ENCODE measurements at places on chromosomes 6 and 20. TPM values are rescaled to one million over a fixed set of nuclear protein-coding genes. Genes with fewer than 3 reads are reported as not detected.

SLC35F1 gene
- total RNA-seq: not detected

C6orf163 gene
- total RNA-seq: 1.3 TPM

CPXM1 gene
- 0.39 TPM for total RNA-seq

ZNF334 gene
- total RNA-seq: 1.3 TPM

PIM1 gene
- 551 TPM for total RNA-seq

EBF4 gene
- total RNA-seq: 3.3 TPM

OGFRL1 gene
- total RNA-seq: 5.1 TPM

TFAP2D gene
- total RNA-seq: not detected

SMLR1 gene
- not detected for total RNA-seq

DSN1 gene
- total RNA-seq: 35.9 TPM

C20orf202 gene
- total RNA-seq: 0.11 TPM

CD83 gene
- total RNA-seq: 13.8 TPM

SRMS gene
- total RNA-seq: not detected

HLA-DPA1 gene
- total RNA-seq: 119 TPM

CD24 gene
- total RNA-seq: 0.14 TPM

MAN1A1 gene
- 24.2 TPM for total RNA-seq

RFX6 gene
- total RNA-seq: not detected

DAAM2 gene
- total RNA-seq: not detected

SLC22A2 gene
- total RNA-seq: not detected

LKAAEAR1 gene
- total RNA-seq: 0.34 TPM

GFRA4 gene
- not detected for total RNA-seq

RNF182 gene
- total RNA-seq: not detected

WFDC5 gene
- not detected for total RNA-seq

NRM gene
- 35.1 TPM for total RNA-seq

MYB gene
- 77.9 TPM for total RNA-seq

L3MBTL3 gene
- total RNA-seq: 9.9 TPM

ETV7 gene
- 2.7 TPM for total RNA-seq

RSPO3 gene
- total RNA-seq: not detected

HLA-DQA1 gene
- 21.5 TPM for total RNA-seq

EHMT2 gene
- 73.1 TPM for total RNA-seq

PRPF6 gene
- 69.4 TPM for total RNA-seq

SEL1L2 gene
- total RNA-seq: not detected

PTCRA gene
- not detected for total RNA-seq

OR12D3 gene
- not detected for total RNA-seq
